Stomach (tissue), 19 donors: ENCODE measurements at places on chromosomes 16 and 17. TPM values are rescaled to one million over a fixed set of nuclear protein-coding genes. Genes with fewer than 3 reads are reported as not detected.

GRCh38 chr17:53721101-53721500 lies 101.6 kb upstream of the KIF2B start:
- no peak overlapping the region for H3K4me3 ChIP-seq
- H3K27me3 ChIP-seq: no peaks in the 10 kb centered on the region
- no peaks in the 10 kb centered on the region for H3K36me3 ChIP-seq
- no peak for DNase-seq
- H3K27ac ChIP-seq: no peak overlapping the region
- H3K4me1 ChIP-seq: no peaks in the 10 kb centered on the region

IGSF6 gene
- 1.7 TPM for polyA plus RNA-seq

FNDC8 gene
- polyA plus RNA-seq: not detected

DNA sequence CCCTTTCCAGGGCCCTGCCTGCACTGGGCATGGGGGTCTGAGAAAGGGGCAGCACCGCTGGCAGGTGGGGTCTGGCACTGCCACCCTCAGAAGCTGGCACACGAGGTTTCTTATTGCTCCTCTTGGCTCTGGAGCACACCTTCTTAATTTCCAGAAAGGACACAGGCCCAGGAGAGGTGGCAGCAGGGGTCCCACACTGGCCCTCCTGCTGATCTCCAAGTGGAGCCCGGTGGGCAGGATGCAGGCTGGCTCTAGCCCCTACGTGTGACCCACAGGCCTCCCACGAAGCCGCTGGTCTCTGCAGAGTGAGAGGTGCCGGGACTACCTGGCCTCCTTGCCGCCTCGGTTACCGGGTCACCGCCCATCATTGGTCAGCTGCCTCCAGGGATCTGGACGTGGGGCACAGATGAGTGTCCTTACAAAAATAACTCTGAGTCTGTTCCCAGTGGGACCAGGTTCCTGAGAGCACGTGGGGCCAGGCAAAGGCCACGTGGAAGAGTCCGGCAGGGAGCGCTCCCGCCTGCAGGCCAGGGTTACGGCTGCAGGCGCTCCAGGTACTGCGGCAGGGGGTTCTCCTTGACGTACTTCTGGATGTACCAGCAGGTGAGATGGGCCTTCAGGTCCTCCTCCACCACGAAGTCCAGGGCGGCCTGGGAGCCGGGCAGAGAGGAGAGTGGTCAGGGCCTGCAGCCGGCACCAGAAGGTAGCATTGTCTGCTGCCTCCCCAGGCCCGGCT lies 10.3 kb downstream of the NATD1 start:
- DNase-seq: no peak
- H3K36me3 ChIP-seq: peaks cover 40% of the 10 kb centered on the region
- H3K4me3 ChIP-seq: no peak overlapping the region
- no peaks in the 10 kb centered on the region for H3K27me3 ChIP-seq
- no peak overlapping the region for H3K27ac ChIP-seq

DNA sequence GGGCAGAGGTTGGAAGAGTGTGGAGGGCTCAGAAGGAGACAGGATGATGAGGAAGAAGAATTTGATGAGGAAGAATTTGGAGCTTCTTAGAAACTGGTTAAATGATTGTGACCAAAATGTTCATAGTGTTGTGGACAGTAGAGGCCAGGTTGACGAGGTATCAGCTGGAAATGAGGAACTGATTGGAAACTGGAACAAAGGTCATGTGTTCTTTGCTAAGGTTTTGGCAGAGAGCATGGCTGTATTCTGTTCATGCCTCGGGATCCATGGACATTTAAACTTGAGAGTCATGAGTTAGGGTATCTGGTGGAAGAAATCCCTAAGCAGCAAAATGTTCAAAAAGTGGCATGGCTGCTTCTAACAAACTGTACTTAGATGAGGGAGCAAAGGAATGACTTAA lies 19.3 kb downstream of the CHMP6 start:
- peaks cover 3% of the 10 kb centered on the region for H3K27me3 ChIP-seq
- no peak overlapping the region for H3K4me3 ChIP-seq
- H3K36me3 ChIP-seq: no peaks in the 10 kb centered on the region
- no peak for DNase-seq
- no peaks in the 10 kb centered on the region for H3K4me1 ChIP-seq

DNA sequence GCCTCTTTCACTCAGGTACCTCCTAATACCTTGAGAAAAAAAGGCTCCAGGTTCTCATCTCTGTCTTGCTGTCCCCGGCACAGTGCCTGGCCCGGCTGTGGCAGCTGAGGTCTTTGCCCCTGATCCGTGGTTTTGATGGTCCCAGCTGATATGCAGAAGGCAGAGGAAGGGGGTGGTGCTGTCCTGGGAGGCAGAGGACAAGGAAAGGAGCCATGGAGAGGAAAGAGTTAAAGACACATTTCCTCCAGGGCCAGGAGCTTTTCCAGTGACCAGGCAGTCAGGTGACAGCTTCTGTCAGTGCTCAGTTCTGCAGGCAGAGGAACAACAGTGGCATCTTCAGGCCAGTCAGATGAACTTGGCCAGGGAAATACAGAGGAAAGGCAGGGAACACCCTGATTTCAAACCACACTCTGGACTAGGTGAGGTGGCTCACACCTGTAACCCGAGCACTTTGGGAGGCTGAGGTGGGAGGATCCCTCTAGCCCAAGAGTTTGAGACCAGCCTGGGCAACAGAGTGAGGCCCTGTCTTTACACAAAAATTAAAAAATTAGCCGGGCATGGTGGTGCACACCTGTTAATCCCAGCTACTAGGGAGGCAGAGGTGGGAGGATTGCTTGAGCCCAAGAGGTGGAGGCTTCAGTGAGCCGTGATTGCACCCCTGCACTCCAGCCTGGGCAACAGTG lies 3.3 kb upstream of the COG1 start:
- no peaks in the 10 kb centered on the region for H3K36me3 ChIP-seq
- peaks cover 19% of the 10 kb centered on the region for H3K4me1 ChIP-seq
- DNase-seq: peak; percentile 39
- no peaks in the 10 kb centered on the region for H3K27me3 ChIP-seq

GRCh38 chr16:29975811-29976511 lies 2.3 kb downstream of the TAOK2 start:
- peaks cover 50% of the 10 kb centered on the region for H3K4me1 ChIP-seq
- H3K27me3 ChIP-seq: no peaks in the 10 kb centered on the region
- H3K4me3 ChIP-seq: peak overlapping the region; percentile 82
- H3K27ac ChIP-seq: peak overlapping the region; percentile 94
- DNase-seq: no peak
- peaks cover 51% of the 10 kb centered on the region for H3K36me3 ChIP-seq

DDX42 gene
- polyA plus RNA-seq: 52.7 TPM

- no peaks in the 10 kb centered on the region for H3K27me3 ChIP-seq
- peaks cover 73% of the 10 kb centered on the region for H3K4me1 ChIP-seq
- no peak overlapping the region for H3K4me3 ChIP-seq
- no peaks in the 10 kb centered on the region for H3K36me3 ChIP-seq
- DNase-seq: no peak
- peak overlapping the region; percentile 52 for H3K27ac ChIP-seq
Measured at GRCh38 chr16:79592186-79592585, 8.4 kb downstream of the MAF start.

- H3K27me3 ChIP-seq: no peaks in the 10 kb centered on the region
- peak; percentile 45 for DNase-seq
- H3K36me3 ChIP-seq: peaks cover 5% of the 10 kb centered on the region
- no peak overlapping the region for H3K27ac ChIP-seq
- H3K4me3 ChIP-seq: no peak overlapping the region
- peaks cover 4% of the 10 kb centered on the region for H3K4me1 ChIP-seq
Measured at GRCh38 chr17:596287-596686, 118.4 kb downstream of the VPS53 start.

DNA sequence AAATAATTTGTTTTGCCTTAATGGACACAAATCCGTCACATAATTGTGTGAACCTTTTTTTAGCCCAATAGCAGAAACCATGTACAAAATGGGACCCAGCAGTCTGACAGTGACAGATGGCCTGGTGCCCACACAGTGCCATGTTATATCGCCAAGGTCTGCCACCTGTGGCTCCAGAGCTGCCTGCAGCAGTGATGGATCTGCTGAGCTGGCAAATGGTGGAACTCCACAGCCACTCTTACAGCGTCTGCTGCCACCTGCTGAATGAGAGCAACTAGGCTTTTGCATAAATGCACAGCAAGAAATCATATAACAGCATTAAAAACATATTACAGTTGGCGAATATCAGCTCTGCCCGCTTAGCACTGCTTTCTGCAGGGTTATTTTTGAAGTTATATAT lies 59.4 kb downstream of the NUP93 start:
- H3K27me3 ChIP-seq: no peaks in the 10 kb centered on the region
- no peak overlapping the region for H3K27ac ChIP-seq
- H3K4me1 ChIP-seq: no peaks in the 10 kb centered on the region

DNA sequence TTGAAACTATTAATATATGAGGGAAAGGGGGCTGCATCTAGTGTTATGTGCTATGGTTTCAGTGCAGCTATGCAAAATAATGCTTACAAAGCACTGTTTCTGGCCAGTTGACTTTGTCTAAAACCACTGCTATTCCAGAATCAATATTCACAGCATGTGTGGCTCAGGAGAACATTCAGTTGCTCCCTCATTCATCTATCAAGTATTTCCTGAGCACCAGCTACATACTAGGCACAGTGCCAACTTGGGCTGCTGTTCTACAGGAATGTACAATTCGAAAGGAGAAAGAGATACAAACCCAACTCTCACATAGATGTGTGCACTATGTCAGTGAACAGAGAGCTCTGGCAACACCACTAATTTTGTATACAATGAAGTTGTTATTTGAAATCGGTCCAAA lies 183.0 kb downstream of the PHKB start:
- H3K36me3 ChIP-seq: peaks cover 43% of the 10 kb centered on the region
- no peak overlapping the region for H3K27ac ChIP-seq
- H3K4me1 ChIP-seq: no peaks in the 10 kb centered on the region
- H3K27me3 ChIP-seq: no peaks in the 10 kb centered on the region

- peak overlapping the region; percentile 61 for H3K27ac ChIP-seq
- H3K36me3 ChIP-seq: no peaks in the 10 kb centered on the region
- H3K4me1 ChIP-seq: peaks cover 55% of the 10 kb centered on the region
- H3K4me3 ChIP-seq: no peak overlapping the region
- DNase-seq: peak; percentile 87
Measured at GRCh38 chr16:69179328-69180010, 7.5 kb upstream of the SNTB2 start.

- no peak overlapping the region for H3K27ac ChIP-seq
- H3K27me3 ChIP-seq: no peaks in the 10 kb centered on the region
- H3K4me1 ChIP-seq: no peaks in the 10 kb centered on the region
- H3K4me3 ChIP-seq: no peak overlapping the region
- no peak for DNase-seq
Measured at GRCh38 chr17:67046398-67046797, 2.0 kb downstream of the CACNG1 start.

NHLRC4 gene
- 1.4 TPM for polyA plus RNA-seq
